ENCODE measurements at places on chromosomes 12 and 14.

DNA sequence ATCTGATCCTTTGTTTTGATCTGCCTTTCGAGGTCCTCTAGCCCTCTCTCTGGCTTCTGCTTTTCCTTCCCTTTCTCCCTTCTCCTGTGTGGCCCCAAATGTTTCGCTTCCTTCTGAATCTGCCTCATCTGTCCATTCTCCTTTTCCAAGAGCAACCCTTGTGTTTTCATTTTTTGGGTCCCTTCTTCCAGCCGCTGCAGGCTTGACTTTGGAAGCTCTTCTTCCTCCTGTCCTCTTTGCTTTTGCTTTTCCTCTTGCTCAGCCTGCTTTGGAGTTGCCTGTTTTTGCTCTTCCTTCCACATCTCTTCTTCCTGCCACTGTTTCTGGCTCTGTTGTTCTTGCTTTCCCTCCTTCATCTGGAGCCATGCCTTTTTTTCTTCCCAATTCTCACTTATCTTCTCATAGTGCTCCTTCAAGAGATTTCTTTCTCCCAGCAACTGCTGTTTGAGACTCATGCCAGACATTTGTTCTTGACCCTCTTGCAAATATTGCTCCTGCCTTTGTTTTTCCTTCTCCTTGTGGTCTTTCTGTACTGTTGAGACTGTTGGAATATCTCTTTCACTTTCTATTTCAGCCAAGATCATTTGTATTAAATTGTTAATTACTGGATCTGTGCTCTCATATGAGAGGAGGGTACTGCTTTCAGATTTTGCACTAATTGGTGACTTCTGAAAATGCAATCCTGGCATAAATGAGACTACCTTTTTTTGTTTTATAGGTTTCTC is 42.4 kb downstream of the FAM186A start:
- no peak for DNase-seq

DNA sequence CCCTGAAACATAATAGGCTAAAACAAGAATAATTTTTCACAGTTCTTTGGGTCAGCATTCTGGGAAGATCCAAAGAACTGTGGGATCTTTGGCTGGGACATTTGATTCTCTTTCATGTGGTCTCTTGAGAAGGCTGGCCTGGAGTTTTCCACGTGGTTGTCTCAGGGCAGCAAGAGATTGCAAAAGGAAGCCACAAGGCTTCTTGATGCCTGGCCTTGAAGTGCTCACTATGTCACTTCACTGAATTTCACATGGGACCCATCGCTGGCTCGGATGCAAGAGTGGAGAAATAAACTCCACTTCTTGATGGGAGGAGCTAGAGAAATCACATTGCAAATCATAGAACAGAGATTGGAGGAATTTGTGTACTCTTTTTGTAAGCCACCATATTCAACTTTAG is 343.4 kb downstream of the MED13L start:
- no peak for DNase-seq

GRCh38 chr14:95185767-95186392 is 28.6 kb upstream of the DICER1 start:
- no peak for DNase-seq

DNA sequence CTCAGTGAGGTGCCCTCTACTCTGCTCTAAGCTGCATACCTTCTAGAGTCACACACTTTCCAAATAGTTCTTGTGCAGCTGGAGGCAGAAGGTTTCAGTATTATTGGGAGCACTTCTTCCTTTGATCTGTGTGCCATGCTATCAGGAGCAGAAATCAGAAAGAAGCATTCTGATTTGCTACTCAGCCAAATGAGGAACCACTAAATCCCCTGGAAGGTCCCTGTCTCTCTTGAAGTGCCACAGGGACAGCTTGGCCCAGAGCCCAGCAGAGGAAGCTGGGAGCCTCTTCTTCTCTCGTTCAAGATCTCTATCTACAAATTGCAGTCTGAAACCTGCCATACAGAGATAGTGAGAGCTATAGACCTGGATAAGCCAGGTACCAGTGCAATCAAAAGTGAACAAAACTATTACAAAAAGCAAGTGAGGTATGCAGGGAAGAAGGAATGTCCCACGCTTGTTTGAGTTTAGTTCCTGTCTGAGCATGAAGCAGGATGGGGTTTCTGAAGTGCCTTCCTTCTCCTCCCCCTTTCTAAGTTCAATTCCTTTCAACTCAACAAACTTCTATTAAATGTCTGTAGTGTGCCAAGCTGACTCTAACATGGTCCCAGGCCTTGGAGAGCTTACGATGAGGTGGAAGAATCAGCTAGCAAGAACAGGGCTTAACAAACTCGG is 100.9 kb upstream of the PARP11 start:
- no peak for DNase-seq

DNA sequence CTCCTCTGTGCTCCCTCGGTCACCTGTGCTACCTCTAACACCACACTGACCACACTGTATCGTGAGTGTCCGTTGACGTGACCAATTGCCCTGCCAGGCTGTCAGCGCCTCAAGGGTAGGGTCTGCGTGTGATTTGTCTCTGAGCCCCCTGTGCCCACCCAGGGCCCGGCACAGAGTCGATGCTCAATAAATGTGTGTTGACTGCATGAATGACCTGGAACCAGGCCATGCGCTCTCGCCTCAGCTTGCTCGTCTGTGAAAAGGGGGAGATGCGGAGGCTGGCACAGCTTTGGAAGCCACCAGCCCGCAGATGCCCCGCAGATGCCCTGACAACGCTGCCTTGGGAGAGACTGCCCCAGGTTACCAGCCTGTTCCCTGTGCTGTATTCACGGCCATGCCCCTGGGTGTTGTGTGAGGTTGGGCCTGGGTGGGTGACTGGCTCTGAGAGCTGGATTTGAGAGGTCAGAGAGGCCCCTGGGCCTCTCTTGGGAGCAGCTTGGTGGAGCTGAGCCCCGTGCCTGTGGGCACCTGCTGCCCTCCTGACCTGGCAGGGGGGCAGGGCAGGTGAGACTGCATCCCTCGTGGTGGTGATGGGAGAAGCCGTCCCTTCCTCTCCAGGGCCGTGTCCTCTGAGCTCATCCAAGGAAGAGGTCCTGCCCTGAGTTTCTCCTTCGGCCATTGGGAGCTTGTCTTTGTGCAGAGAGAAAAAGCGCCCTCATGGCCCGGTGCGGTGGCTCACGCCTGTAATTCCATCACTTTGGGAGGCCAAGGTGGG is 43.2 kb downstream of the CYP46A1 start:
- no peak for DNase-seq

Measured in stimulated activated CD8-positive, alpha-beta memory T cell treated with anti-CD3 and anti-CD28 coated beads, Interleukin-4, amount 100 ng/mL, for 1 hour (primary cell).